Motor neuron (in vitro differentiated cells): ENCODE measurements at places on chromosomes 16 and 17. TPM values are rescaled to one million over a fixed set of nuclear protein-coding genes. Genes with fewer than 3 reads are reported as not detected.

Gene PYDC1
- total RNA-seq: 0.27 TPM in 1 of 2 replicates, not detected in the other

Gene DRC7
- 0.55 and 0.73 TPM in 2 replicates for total RNA-seq

Gene CA5A
- 0.09 and 0.31 TPM in 2 replicates for total RNA-seq

Gene ZNF205
- total RNA-seq: 5.2 and 7.8 TPM in 2 replicates

Gene MILR1
- total RNA-seq: not detected in 2 replicates

Gene TNFRSF13B
- total RNA-seq: not detected in 2 replicates
